Stimulated activated CD4-positive, alpha-beta T cell treated with anti-CD3 and anti-CD28 coated beads, TNF-alpha, amount 100 ng/mL, for 24 hours (primary cell): ENCODE measurements at places on chromosomes 4 and X.

- no peak for DNase-seq
These were observed 309.5 kb downstream of the TMA16 start for GRCh38 chr4:163804001-163804400.

DNA sequence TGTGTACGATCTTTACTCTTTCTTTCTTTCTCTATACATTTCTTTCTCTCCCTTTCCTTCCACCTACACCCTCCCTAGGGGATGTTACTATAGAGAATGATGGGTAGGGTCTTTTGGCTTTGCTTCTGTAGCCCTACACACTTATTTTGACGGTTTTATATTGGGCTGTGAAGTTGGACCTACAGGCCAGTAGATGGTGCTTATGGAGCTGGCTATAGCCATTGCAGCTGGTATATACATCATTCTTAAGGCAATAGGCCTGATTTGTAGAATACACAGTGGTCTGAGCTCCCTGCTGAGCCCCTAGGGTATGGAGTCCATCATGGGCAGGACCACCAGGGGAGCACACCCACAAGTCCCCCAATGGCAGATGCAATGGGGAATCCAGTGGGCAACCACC is 1869.7 kb downstream of the STIM2 start:
- DNase-seq: no peak

DNA sequence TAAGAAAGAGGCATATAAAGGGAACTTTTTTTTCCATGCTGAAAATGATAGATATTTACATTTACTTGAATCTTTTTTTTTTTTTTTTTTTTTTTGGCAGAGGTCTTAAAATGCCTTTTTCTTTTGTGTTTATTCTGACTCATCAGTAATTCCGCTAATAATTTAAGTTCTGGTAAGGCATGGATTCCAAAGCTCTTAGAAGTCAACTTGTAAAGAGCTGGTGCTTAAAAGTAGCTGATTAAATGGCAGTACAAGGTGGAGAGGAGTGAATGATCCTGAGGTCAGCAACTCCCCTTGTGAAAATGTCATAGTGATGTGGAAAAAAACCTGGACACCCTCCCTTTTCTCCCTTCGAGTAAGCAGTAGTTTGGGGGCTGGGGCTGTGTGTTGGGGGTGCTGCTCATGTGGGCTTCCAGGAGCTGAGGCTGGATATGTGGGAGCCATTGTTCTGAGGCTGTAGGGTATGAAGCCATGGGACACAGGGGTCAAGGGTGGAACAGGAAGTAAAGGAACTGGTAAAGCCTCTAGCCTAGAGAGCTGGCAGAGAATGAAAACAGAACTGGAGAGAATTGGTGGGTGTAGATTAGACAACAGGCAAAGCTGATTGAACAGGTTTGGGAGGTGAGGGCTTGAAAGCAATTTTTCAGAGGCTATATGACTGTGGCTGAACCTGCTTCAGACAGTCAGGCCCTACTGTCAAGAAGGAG is 41.0 kb upstream of the PITX2 start:
- no peak for DNase-seq

DNA sequence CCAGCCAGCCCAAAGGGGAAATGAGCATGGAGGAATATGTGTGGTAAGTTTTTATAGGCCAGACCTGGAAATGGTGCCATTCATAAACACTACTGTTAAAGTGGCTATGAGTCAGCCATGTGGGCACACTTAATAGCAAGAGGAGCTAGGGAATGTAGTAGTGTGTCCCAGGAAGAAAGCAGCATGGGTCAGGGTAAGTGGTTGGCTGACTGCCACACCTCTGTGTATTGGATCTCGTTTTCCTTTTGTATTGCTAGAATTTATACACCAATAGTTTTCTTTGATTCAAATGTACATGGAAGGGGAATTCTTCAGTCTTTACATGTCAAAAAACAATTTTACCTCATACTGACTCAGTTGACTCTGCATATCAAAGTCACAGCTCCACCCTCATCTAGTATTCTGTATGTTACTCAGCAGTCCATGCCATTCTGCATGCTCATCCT is 22.9 kb upstream of the SGMS2 start:
- DNase-seq: no peak
